ENCODE measurements at places on chromosomes 2 and 18. TPM values are rescaled to one million over a fixed set of nuclear protein-coding genes. Genes with fewer than 3 reads are reported as not detected.

- H3K27ac ChIP-seq = no peak overlapping the region
- H3K36me3 ChIP-seq = no peaks in the 10 kb centered on the region
- no peak overlapping the region for H3K4me3 ChIP-seq
- DNase-seq = no peak
Measured at GRCh38 chr18:63708650-63709049, 5.9 kb downstream of the SERPINB11 start.

DNA sequence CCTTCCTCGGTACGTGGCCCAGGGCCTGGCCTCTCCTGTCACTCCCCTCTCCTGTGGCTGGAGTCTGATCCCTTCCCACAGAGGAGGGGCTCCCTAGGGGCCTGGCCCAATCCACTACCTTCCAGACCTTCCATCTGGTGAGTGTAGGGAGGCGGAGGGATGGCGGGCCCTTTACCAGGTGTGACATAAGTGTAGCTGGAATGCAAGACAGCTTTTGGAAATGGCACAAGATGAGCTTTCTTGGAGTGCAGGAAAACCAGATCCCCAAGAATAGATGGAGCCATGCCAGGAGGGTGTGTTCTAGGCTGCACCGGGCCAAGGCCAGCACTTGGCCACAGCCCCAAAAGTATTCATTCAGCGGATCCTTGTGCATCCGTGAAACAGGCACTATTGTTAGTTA is 30.1 kb downstream of the IGFBP5 start:
- peaks cover 13% of the 10 kb centered on the region for H3K36me3 ChIP-seq
- peak; percentile 28 for DNase-seq
- no peak overlapping the region for H3K27ac ChIP-seq
- H3K4me1 ChIP-seq = peaks cover 16% of the 10 kb centered on the region
- no peak overlapping the region for H3K4me3 ChIP-seq

GRCh38 chr18:32468147-32468845 is 2.4 kb downstream of the GAREM1 start:
- H3K36me3 ChIP-seq = no peaks in the 10 kb centered on the region
- H3K4me1 ChIP-seq = no peaks in the 10 kb centered on the region
- no peaks in the 10 kb centered on the region for H3K27me3 ChIP-seq
- no peak for DNase-seq
- peak overlapping the region; percentile 94 for H3K4me3 ChIP-seq

ASXL3 gene
- total RNA-seq = 7.2 TPM

DNA sequence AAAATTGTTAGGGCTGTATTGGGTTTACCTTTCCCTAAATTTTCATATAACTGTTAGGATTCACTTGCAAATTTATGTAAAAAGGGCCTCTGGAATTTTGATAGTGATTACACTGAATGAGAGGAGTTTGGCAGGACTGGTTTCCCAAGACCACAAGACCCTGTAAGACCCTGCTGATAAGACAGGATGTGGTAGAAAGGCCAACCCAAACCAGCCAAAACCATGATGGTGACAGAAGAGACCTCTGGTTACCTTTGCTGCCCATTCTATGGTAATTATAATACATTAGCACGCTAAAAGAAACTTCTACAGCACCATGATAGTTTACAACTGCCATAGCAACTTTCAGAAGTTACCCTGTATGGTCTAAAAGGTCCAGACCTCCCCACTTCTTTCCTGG is 8.3 kb upstream of the CASP10 start:
- H3K27me3 ChIP-seq = no peaks in the 10 kb centered on the region
